MCF 10A (cell line): ENCODE measurements at places on chromosomes 13 and 19.

DNA sequence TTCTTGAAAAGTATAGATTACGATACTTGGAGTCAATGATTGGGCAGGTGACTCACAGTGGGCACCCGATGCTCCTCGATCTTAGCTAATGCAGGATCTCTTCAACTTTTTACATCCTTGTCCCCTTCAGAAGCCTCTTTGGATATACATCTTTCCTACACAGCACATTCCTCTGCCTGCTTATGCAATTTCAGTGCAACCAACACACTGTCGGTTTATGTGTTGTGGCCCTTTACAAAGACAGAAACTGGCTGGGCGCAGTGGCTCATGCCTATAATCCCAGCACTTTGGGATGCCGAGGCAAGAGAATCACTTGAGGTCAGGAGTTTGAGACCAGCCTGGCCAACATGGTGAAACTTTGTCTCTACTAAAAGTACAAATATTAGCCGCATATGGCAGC, 2.6 kb downstream of the GPR42 start:
- DNase-seq = no peak

- DNase-seq = no peak
Measured at GRCh38 chr19:7429638-7430282, 59.1 kb downstream of the PEX11G start.

DNA sequence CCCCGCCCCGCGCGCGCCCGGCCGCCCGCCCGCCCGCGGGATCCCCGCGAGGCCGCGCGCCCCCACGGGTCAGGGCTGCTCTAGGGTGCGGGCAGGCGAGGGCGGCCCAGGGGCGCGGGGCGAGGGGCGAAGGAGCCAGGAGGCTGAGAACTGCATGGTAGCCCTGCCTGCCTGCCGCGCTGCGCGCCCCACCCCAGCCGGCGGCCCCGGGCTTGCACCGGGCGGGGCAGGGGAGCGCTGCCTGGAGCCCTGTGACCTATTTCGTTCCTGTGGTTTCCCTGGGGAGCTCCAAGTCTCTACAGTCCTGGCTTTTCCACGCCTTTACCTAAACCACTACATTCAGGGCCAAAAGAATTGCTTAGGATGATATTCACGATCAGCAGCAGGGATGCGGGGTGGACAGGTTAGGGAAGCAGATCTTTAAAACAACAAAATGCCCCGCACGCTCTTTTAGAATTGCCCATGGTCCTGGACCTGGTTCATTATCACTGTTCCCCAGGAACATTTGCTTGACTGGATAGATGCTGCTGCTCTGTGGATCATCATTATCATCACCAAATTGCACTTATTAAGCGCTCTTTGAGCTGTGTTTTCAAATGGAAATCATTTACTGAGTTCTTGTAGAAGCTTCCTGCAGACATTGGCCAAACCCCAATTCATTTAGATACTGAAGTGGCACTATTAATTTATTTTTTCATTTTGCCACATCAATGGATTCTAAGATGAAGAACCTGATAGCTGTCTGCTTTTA, 421 bp upstream of the GPR12 start:
- no peak for DNase-seq

DNA sequence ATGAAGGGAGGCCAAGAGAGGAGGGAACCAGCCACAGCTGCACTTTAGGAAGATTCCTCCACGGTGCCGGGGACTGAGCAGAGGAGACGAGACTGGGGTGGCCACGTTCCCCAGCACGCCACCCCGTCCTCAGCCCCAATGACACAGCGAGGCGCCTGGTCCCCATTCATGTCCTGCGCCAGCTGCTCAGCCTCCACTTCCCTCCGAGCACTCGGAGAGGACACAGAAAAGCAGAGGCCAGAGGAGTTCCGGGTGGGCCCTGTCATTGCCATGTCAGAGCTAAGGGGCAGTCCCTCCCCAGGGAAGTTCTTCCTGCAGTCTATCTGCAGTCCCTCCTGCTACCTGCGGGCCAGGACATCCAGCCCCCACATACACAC, 53.2 kb upstream of the NFIC start:
- DNase-seq = no peak
